AG09319 (cell line): ENCODE measurements at places on chromosomes 1 and 21.

GRCh38 chr1:20507248-20507563, 745 bp downstream of the MUL1 start:
- no peak for DNase-seq

DNA sequence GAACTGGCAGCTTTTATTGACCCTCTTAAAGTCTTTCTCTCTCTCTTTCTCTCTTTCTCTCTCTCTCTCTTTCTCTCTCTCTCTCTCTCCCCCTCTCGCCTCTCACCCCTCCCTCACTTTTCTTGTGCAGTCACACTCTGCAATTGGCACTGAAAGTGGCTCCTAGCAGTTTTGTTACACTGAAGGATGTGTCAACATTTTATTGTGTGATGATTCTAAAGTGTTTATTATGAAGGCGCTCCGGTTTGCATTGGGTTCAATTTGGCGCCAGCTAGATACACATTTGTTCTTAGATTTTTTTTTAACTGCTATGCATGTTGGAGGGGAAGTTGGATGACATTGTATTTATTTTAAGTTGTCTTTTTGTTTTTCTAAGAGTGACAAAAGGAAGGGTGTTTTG, 64.0 kb upstream of the CHRM3 start:
- no peak for DNase-seq

- no peak for DNase-seq
Measured at GRCh38 chr1:56045062-56045461, 534.3 kb downstream of the PLPP3 start.

- no peak for DNase-seq
Measured at GRCh38 chr21:32101277-32101676, 177.6 kb downstream of the MIS18A start.

DNA sequence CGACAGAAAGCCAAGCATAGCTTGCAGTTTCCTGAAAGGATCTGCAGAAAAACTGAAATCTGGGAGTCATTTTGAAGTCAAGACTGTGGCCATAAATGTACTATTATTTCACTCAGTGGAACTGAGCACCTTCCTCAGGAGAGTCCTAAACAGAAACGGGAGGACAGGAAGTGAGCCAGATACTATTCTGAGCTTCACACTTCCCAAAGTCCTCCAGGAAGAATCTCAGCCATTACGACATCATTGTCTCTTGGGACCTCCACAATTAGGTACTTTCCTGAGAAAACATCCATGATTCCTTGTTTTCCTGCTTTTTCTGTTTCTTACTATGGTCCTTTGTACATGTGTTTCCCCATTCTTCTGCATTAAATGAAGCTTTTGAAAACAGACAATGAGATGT, 299.2 kb upstream of the USP25 start:
- no peak for DNase-seq

DNA sequence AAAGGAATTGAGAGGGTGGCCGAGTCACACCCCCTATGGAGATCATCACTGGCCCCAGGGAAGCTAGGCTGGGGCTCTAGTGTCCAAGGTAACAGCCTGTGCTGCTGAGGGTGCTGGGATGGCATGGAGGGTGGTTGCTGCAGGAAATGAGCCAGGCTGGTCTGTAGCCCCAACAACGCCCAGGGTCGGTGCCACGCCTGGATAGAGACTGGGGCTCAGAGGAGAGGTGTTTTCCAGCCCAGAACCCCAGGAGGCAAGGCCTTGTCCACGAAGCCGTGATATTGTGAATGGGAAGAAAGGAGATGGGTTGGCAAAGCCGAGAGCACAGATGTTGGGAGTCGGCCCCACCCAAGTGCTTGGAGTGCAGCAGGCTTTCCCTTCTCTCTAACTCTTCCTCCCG, 68.9 kb upstream of the ACTRT2 start:
- DNase-seq: no peak

DNA sequence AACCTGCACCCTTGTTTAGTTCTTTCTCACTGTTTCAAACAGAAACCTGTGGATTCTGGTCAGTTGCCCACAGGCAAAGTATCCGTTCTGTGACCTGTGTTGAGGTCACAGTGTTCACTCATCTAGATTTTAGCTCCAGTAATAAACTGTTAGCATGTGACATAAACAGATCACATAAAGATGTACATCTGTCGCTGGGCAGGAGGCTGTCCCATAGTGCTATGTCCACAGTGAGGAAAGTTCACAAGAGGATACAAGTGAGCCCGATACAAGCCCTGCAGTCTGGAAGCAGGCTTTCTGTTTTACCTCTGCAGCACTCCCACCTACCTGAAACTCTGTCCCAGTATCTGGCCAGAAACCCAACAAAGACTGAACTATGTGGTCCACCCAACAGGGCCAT, 28.4 kb downstream of the LMX1A start:
- no peak for DNase-seq

DNA sequence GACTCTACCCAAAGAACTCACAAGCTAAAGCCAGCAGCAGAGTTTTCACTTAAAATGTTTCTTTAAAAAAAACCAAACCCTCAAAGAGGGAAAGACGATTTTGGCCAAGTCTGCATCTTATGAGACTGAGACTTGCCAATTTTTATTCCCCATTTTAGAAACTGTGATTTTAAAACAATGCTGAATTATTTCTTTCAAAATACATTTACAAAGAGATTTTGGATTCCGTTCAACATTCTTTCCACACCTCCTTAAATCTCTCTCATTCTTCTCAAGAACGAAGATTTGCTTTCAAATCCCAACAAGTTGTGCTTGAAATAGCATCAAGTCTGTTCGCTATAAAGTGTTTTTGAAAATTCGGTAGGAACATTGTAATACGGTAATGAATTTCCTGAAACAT, 133.9 kb upstream of the VANGL1 start:
- DNase-seq: no peak

GRCh38 chr21:26832546-26832945, 12.7 kb downstream of the ADAMTS1 start:
- no peak for DNase-seq
